ENCODE measurements at places on chromosomes 2 and 18.

DNA sequence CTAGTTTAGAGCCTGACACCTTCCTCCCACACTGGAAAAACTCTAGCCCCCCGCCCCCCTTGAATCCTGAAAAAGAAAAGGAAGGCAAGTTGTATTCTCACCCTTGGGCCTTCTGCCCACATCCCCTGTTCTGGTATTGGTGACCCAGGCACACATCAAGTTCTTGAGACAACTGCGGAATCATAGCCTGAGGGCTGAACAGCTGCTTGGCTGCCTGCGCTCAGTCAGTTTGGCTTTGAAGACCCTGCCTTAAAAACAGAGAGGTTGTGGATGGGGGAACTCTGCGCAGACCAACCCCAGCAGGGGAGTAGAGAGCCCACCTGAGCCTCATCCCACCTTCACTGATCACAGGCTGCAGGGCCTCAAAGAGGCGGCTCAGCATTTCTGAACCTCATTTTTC is 229.2 kb downstream of the ANAPC1 start:
- DNase-seq: no peak

DNA sequence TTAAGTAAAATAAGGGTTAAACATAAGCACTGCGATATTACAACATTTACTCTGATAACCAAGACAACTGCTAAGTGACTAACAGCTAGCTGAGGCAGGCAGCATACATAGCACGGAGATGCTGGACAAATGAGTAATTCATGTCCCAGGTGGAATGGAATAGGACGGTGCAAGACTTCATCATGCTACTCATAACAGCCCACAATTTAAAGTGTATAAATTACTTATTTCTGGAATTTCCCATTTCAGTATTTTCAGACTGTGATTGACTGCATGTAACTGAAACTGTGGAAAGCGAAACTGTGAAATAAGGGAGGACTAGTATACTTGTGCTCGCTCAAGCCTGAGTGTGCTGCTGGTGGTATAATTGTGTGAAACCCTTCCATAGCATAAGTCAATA is 12.9 kb downstream of the IER3IP1 start:
- no peak for DNase-seq

GRCh38 chr18:10270151-10270571 is 184.3 kb upstream of the APCDD1 start:
- DNase-seq: no peak

DNA sequence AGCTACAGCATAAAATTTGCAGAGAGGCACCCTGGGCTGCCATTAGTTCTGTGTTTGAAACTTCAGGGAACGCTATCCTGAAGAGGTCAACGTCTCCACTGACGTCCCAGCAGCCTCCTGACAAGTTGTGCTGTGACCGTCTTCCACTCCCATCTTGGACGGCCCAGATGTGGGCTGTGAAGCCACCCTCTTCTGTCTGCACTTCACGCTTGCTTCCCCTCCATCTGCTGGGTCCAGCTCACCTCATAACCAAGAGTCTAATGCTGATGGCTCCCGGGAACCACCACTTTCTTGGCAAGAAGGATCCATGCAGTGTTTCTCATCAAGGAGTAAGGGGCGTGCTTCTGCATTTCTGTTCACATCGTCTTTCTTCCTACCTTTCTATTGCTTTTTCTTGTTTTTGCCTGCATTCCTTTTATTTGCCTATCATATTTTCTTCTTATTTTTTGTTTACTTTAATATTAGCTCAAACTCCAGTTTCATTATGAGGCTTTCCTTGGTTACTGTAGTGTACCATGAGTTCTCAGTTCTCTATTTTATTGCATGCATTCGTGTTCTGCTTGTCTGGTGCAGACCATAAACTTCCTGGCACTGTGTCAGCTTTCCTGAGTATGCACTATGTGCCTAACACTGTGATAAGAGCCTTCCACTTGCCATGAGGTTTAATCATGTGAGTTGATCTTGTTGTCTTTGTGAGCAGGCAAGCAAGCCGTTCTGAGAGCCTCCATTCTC is 631.8 kb upstream of the RAB6C start:
- DNase-seq: no peak

Data from activated gamma-delta T cell (primary cell).